ENCODE measurements at places on chromosomes 16 and 17.

- no peak for DNase-seq
These were observed 868 bp downstream of the KCNJ12 start for GRCh38 chr17:21376759-21377690.

DNA sequence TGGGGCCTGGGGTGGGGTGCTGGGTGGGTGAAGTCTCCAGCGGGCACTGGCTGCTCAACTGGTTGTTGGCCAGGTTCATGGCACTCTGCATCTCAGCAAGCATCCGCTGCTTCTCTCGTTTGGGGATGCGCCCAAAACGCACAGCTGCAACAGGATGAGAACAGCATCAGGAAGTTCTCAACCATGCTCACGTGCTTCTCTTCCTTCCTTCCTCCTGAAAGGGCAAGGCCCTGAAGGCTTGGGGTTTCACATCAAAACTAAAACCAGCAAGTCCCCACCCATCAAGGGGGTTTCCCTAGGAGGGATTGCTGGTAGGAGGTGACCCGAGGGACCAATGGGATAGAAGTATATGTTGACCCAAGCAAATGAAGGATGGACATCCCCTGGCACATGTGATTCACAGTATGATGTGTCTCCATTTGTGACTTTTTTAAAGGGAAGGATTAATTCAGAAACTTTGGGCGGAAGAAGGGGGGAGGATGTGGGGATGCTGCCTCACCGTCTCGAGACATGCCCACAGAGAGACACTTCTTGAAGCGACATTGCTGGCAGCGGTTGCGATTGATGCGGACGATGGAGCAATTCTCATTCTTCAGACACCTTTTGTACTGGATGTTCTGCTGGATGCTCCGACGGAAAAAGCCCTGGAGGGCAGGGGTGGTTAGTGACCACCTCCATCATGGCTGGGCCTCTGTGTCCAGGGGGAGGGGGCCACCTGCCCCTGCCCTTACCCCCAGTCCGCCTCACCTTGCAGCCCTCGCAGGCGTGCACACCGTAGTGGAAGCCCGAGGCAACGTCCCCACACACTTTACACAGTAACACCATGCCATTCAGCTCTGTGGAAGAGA, 4.2 kb downstream of the NR1D1 start:
- DNase-seq: peak; percentile 96

- no peak for DNase-seq
These were observed 5.0 kb upstream of the SNAI3 start for GRCh38 chr16:88691129-88691813.

DNA sequence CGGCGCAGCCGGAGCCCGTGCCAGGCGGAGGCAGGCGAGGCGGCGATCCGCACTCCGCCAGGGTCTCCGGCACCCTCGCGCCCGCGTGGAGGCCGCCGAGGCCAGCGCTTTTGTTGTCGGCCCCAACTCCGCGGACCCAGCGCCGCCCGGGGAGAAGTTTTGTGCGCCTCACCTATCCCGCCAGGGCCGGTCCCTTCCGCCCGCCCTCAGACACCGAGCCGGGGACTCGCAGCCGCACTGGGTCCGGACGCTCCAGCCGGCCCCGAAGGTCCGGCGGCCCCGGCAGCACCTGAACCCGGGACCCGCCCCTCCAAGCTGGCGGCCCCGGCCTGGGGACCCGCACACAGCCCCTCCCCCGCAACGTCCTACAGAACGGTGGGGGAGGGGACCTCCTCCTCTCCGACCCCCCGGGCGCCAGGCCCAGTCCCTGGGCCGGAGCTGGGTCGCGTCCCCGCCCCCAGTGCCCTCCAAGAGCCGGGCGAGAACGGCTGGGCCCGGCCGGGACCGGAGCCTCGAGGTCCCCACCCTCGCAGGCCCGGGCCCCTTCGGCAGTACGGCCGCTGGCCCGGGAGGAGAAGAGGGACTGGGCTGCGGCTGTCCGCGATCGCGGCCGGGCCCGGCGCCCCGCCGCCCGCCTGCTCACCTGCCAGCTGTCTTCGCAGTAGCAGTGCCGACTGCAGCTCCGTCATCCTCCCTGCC, 698 bp downstream of the UBE2G1 start:
- peak; percentile 31 for DNase-seq

GRCh38 chr17:59221159-59221847, 992 bp downstream of the GDPD1 start:
- DNase-seq: no peak

DNA sequence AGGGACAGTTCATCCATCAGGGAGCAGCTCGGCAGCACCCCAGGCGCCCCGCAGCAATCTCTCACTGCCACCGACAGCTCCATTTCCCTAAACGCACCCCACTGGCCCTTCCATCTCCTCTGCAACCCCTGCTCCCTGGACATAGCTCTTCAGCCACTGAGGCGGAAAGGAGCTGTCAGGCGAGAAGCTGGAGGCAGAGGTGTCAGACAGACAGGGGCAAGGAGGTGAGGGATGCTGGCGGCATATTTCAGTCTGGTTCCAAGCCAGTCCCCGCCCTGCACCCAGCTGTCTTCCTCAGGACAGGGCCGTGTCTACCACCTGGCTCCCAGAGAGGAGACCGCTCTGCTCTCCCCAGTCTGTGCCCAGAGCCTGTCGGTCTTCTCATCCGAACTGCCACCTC, 9.7 kb downstream of the ACLY start:
- DNase-seq: no peak

- DNase-seq: peak; percentile 77
These were observed 29.3 kb downstream of the MXRA7 start for GRCh38 chr17:76681222-76682137.

DNA sequence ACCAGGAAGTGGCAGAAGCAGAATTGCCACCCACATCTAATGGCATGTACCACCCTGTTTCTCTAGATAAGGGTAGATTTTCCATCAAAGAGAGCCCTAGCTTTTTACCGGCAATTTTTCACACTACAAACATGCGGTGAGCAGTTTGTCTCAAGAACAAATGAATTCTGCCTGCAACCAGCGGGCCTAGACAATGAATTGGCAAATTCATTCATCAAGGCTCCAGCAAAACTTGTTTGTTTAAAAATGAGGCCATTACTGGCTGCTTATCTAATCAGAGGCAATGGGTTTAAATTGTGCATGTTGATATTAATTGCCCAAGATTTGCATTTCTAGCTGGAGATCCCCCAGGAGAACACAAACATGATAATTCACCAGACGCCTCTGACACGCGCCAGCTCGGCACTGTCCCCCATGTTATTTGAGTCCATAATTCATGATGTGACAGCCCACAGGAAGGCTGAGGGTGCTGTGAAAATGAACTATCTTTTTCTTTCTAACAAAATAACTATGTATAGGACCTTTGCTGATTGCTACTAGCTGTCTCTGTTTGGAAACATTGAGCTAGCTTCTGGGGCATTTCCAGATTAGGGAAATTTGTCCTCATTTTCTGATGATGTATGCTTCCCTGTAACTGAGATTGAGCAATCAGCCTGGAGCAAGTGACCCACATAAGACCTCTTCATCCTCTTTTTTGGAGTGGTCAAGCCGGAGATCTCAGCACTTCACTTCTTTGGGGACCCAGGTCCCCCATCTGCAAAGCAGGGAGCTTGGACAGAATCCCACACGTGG, 80.8 kb downstream of the CNGB1 start:
- DNase-seq: no peak

DNA sequence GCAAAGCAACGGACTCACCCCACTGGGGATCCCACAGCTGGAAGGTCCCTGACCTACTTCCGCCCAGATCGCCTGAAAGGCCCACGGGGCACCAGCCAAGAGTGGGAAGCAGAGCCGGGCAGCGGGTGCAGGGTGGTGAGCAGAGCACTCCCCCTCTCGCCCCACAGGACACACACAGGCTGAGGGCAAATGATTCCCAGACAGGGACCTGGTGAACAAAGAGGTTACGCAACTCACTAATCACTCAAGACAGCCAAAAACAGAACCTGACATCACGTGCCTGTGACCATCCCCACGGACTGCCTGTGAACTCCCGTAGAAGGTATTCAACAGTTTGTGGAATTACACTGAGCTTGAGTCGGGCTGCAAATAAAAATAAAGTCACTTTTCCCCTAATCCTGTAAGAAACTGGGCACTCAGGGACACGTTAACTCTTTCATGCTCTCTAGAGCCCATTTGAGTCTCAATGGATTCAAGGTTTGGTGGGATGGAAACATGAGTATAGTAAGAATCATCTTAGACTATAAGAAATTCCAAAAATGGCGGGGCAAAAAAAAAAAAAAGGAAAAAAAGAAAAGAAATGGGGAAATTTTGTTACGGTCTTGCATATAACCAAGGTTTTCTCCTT, 396.1 kb downstream of the SOX9 start:
- DNase-seq: no peak

GRCh38 chr17:47686276-47686635, 7.7 kb upstream of the TBKBP1 start:
- DNase-seq: no peak

GRCh38 chr17:75242461-75243042, 18.9 kb downstream of the GGA3 start:
- peak; percentile 66 for DNase-seq
